Fibroblast of villous mesenchyme (primary cell): ENCODE measurements at places on chromosomes 2 and 18.

GRCh38 chr18:37343542-37343851, 222.1 kb downstream of the CELF4 start:
- no peak for DNase-seq

- DNase-seq, result no peak
These were observed 32.8 kb downstream of the TMEM247 start for GRCh38 chr2:46512185-46512584.

DNA sequence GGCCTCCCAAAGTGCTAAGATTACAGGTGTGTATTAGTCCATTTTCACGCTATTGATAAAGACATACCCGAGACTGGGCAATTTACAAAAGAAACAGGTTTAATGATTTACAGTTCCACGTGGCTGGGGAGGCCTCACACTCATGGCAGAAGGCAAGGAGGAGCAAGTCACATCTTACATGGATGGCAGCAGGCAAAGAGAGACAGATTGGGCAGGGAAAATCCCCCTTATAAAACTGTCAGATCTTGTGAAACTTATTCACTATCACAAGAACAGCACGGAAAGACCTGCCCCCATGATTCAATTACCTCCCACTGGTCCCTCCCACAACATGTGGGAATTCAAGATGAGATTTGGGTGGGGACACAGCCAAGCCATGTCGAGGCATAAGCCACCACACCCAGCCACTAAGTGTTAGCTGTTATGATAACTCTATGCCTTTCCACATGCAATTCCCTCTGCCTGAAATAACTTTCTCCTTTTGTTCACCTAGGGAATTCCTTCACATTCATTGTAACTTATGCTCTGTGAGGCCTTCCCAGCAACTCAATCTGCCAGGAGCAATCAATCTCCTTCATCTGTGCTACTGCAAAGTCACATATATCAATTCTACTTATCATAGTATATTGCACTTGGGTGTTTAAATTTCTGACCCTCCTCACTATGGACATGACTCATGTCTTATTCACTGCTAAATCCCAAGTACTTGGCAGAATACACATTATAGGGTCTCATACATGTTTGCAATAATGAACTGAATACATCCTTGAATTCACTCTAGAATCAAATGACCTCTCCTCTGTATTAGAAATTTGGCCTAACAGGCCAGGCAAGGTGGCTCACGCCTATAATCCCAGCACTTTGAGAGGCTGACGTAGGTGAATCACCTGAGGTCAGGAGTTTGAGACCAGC, 7.4 kb downstream of the MCEE start:
- DNase-seq, result no peak

DNA sequence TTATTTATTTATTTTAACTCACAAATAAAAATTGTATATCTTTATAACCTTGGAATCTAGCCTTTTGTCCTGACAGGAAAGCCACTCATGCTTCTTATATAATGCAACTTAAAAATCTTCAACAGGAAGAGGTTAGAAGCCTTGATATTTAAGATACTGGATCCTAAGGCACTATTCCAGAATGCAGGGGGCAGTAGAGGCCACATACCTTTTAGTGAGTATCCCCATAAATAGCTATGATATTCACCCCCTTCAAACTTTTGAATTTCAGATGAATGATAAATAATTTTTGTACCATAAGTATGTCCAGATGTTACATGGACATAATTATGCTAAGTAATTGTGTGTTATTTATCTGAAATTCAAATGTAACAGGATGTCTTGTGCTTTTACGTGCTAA, 592.7 kb upstream of the VRK2 start:
- no peak for DNase-seq

GRCh38 chr2:166357068-166357949, 18.4 kb downstream of the SCN9A start:
- DNase-seq, result no peak

DNA sequence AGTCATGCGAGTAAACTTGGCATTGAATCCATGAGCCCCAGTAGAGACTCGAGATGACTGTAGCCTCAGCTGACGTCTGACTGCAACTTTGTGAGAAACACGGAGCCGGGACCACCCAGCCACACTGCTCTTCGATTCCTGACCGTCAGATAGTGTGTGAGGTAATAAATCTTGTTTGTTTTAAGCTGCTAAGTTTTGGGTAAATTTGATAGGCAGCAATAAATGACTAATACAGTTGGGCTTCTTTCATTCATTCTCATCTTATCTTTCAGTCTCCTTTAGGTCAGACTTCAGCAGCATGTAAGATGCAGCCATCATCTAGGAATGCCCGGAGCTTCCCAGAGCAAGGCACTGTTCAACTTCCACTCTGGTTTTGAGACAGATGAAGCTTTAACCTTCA, 8.0 kb upstream of the KLHL29 start:
- DNase-seq, result no peak

DNA sequence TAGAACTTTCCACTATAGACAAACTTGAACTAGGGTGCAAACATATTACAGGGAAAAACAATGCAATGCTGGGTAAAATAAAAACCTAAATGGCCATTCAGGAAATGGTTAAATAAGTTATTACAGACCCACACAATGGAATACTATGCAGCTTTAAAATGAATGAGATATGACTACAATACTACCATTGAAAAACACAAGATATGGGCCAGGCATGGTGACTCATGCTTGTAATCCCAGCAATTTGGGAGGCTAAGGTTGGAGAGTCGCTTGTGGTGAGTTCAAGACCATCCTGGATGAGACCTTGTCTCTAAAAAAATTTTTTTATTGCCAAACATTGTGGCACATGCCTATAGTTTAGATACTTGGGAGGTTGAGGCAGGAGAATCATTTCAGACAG, 6.8 kb downstream of the PECR start:
- DNase-seq, result no peak

DNA sequence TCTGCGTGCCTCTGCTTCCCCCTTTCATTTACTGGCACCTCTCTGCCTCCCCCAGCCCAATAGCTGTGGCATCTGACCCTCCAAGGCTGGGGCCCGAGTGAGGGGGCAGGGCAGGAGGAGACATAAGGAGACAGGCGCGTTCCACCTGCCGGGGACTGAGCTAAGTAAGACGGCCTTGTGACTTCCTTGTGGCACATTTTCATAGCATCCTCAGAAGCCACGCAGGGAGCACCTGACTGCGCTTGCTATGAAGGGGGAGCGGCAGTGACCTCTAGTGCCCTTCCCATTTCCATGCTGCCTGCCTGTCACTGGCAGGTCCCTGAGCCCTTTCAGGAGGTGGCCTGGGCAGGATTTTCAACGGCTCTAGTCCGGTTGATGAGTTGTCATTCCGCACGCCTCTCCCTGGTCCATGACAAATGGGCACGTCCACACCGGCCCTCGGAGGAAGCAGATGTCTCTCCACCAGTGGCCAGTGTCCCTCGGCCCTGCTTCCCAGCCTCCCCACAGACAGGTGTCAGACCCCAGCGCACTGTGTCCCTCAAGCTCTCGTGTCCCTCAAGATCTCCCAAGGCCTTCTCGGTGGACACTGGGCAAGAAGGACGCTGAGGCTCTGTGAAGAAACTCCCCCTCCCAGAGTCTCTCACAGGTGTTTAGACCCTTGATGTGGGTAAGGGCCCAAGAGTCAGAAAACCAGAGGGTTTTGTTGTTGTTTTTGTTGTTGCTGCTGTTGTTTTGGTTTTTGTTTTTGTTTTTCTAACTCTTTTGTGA, 42.7 kb downstream of the CYP26B1 start:
- no peak for DNase-seq

DNA sequence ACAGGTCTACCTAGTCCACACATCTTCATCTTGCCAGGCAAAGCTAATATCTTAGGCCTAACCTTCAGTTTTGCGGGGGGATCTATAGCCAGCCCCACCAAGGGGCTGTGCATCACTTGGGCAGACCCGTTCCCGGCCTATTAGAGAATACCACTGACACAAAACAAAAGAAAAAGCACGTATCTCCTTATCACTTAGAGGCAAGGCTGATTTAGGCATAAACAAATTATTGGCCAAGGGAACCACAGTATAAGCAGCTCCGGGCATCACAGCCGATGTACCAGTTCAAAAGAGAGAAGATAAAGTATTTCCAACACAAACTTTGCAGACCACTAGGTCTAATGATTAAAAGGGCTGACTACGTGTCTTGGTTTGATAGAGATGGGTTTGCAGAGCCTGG, 248.0 kb downstream of the TCF4 start:
- DNase-seq, result no peak

- DNase-seq, result no peak
These were observed 22.5 kb upstream of the POLE4 start for GRCh38 chr2:74935975-74936391.
